ENCODE measurements at places on chromosomes 7 and 10.

DNA sequence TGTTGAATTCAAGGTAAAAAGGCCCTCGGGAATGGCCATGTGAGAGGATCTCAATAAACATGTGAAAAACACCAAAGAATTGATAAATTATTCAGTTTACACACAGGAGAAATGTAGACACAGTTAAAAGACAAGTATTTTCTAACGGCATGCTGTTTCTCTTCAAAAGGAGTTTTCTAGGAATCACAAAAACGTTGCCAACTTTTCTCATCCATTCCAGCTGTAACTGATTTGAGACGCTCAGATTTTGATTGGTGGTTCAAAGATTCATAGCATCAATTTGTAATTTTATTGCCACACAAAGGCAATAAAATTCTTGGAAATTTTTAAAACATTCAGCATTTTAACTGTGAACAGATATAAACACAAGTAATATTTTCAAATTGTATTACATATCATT lies 384.9 kb upstream of the PFKP start:
- no peak for DNase-seq

GRCh38 chr7:91114232-91114631 lies 150.0 kb upstream of the FZD1 start:
- no peak for DNase-seq

DNA sequence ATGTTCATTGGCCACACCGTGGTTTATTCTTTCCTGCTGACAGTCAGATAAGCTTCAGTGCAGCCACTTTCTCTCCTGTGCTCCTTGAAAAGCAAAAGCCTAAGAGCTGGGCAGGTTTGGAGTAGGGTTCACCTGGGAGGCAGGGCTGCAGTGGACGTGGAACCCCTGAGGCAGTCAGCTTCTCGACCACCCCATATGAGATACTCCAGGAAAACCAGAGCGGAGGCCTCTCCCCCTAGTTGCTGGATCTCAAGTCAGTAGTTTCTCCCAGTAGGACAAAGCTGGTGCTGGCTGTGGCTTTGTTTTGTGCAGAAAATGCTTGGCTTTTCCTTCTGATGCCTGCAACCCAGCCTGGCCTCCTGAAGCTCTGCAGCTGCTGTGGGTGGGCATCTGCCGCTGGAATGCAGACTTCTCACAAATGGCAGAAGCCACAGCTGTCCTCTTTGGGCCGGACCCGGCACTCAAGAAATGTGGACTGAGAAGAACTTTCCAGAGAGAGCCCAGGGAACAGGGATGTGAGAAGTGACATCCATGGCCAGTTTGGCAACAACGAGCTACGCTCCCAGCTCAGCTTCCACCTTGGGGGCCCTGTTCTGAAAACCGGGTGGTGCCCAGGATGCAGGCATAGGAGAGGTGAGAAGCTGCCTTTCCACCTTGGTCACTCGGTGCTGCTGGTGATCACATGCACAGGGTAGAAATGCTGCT lies 276.6 kb upstream of the TCERG1L start:
- DNase-seq: no peak

DNA sequence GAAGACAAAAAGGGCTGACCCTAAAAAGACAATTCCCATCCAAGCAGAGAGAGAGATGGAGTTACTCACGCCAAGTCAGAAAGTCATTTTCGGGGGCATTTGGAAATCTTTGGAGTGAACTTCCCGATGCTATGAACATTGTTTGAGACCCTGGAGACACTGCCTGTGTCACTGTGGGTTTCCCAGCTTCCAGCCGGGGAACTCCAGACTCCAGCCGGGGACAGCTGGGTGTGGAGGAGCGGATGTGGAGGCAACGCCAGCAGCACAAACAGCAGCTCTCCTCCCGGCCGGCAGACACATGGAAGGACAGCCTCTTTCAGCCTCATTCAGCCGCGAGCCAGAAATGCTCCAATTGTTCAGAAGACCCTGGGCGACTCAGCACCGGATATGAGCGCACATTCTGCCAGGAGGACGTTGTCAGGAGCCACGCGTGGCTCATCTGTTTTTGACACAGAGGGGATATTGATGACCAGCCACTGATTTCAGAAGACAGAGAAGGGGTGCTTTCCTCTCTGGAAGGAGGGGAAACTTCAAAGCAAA lies 97.6 kb downstream of the PRPF18 start:
- DNase-seq: no peak

- DNase-seq: peak; percentile 48
Observed at GRCh38 chr7:100059251-100059739, 9.7 kb downstream of the ZSCAN21 start.

DNA sequence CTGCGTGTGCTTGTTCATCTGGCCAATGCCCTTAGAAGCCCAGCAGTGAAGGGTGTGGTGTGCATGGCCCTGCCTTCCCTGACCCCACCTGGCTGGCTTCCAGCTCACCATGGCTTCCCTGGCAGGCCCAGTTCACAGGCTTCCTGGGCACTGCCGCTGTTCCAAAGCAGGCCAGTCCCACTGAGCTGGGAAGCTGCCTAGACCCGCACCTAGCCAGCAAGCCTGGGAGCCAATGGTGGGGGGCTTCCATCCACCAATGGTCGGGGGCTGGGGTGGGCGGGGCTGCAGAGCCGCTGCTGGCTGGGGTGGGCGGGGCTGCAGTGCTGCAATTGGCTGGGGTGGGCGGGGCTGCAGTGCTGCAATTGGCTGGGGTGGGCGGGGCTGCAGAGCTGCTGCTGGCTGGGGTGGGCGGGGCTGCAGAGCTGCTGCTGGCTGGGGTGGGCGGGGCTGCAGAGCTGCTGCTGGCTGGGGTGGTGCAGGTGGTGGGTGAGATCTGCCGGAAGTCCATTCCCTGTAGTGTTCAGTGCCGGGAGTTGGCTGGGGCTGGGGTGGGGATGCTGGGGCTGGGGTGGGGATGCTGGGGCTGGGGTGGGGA lies 12.4 kb downstream of the CALY start:
- no peak for DNase-seq

DNA sequence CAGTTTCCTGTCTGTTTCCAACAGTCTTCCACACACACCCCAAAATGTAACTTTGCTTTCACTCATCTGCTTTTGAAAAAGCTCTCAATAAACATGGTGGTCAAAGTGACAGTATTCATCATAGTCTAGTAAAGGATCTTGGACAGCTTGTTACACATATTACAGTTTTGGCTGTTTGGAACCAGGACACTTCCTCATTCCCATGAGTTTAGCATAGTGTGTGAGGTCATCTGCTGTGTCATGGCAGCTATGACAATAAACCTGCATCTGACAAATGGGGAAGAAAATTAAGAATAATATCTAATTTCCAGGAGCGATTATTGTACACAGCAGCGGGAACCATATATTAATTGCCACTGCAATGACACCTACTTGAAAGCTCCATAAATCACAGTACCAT lies 184.3 kb upstream of the SLC26A5 start:
- peak; percentile 4 for DNase-seq

- no peak for DNase-seq
Observed at GRCh38 chr10:14247377-14248116, 83.2 kb downstream of the FRMD4A start.

DNA sequence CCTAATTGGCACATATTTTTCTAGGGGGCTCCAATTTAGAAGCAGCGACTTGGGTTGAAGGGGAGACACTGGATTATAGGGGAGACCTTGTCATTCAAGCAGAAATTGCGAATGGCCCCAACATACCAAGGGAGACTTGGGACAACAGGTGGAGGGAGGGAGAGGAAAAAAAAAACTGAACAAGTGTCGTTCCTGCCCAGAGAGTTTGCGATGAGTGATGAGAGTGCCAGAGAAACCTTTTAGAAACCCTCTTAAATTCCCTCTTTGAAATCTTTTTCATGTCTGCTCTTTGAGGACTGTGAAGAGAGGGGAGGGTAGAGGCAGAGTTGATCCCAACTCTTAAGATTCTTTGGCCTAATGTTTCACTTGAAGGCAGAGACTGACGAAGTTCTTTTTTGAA lies 24.3 kb downstream of the RBM20 start:
- DNase-seq: no peak

DNA sequence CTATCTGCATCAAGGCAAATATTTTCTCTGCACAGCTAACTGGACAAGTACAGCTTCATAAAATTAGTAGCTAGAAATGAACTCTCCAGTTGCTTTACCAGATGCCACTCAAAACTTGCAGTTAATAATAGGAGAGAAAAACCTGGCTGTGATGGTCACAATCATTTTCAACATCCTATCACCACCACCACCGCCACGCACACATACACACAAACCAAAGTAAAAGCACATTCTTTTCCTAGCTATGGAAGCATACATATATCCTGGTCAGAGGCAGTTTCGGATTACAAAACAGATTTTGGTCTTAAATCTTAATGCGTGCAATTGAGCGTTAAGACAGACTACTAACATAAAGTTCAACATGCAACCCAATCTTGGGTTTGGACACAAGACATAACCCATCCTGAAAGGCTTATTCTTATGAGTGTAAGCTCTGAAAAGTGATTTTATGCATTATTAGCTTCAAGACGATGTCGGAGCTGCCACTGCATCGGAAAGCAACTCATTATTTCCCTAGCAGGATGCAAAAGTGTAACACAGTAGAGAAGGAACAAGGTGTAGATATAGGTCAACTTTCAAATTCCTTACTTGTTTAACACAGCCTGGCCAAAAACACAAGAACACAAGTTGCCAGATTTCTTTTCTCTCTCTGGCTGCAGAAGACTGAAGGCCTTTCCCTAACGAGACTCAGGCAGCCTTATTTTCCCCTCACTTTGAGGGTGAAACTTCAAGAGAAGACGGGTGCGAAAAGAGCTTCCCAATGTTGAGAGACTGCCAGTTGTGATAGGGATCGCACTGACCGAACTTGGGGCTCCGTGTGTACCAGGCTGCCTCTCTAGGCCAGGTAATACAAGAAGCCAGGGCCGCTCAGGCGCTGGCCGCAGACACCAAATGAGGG lies 1.2 kb downstream of the CACUL1 start:
- no peak for DNase-seq

GRCh38 chr7:1427064-1427657 lies 32.1 kb downstream of the MICALL2 start:
- DNase-seq: no peak

DNA sequence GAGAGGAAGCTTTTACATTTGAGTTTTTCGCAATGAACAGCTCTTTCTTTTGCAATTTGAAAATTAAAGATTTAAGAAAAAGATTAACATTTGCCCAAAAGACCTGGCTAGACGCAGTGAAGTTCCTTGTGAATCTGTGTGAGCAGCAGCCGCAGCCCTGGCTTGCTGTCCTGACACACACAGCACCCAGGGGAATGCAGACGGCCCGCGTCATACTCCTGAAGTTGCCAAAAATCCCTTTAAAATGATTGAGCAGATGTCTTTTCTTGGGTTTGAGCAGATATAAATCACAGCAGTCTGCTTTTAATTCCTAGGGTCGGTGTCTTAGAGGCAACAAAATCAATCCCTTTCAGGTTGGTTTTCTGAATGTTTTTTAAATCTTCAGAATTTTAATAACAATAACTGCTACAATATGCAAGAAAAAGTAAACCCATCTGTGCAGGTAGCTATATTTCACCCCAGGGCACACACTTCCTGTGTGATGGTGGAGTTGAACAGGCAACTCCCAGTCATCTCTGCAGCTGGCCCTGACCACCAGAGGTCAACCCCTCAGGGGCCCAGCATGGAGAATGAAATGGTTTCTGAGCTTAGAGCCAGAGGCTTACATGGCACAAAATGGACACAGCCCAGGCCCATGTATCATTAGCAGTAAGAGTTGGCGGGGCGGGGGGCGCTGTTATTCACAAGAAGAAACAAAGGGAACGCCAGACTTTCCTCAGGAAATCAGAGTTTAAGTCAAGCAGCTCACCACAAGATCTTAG lies 32.2 kb upstream of the TRIL start:
- no peak for DNase-seq

GRCh38 chr7:39300276-39300675 lies 265.9 kb upstream of the YAE1 start:
- DNase-seq: no peak

- DNase-seq: no peak
Observed at GRCh38 chr7:92150450-92151017, 16.3 kb upstream of the CYP51A1 start.

DNA sequence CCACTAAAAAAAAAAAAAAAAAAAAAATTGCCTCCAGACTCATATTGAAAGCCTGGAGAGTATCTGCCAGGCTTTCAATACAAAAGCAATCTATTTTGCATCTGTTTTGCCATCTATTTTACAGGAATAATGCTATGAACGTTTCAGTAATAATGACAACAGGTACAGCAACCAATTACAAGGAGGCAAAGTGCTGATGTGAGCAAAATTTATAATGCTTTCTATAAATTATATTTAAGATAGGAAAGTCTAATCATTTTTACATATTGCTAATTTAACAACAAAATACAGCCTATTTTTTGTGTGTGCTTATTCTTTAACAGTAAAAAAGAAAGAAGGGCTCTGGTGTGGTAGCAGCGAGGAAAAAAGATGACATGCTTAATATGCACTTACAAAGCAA lies 10.0 kb downstream of the WDR91 start:
- no peak for DNase-seq

DNA sequence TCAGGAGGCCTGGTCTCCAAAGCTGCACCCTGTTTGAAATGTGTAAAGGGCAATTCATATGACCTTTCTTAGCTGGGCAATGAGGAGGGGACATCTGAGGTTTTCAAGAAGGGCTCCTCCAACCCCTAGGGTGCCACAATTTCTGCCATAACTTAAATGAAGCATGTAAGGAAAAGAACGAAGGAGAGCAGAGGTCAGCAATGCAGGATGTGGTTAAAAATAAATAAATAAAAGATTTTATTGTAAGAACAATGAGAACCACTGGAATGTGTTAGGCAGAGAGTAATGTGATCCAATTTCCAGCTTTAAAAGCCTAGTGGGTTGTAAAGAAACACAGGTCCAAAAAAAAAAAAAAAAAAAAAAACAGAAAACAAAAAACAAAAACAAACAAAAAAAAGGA lies 673.1 kb downstream of the TNS3 start:
- DNase-seq: no peak

DNA sequence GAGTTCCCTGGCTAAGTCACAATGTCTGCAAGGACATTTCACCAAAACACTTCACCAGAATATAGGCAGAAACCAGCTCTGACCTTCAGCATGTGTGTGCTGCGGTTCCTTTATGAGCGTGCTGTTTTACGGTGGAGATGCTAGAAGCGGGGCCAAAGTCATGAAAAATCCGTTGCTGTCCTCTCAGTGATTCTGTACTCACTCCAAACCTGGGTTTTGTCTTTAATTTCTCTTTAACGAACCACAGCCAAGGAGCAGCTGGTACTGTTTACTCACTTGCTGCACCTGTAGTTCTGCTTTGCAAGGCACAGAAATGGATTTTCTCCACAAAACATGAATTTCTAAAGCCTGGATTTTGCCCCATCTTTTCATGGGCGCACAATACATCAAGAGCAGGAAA lies 639.9 kb downstream of the PHTF2 start:
- DNase-seq: no peak

DNA sequence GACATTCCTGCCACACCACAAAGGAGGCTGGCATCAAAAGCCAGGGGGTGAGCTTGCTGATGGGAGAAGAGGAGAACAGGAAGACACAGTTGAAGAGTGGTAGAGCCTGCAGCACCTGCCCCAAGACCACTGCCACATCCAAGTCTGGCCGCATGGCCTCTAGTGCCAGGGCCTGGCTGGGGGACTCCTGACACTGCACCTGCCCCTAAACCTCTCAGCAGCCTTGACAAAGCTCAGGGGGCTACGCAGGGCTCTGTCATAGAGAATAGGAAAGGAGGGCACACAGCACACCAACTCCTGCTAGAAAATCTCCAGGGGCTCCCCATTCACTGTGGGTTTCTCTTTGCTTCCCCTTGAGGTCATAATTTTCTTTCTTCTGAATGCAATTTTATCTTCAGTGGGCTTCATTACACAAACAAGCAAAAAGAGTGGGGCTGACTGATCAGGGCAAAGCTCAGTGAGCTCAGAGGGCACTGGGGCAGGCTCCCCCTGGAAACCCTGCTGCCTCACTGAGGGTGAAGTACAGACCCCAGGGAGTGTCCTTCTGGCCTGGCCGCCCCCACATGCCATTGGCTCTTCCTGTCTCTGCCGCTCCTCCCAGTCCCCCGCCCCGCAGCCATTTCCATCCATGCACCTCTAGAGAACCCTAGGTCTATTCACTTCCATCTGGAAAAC lies 37.2 kb downstream of the VOPP1 start:
- no peak for DNase-seq

All from MV-4-11 (cell line).